ENCODE measurements at places on chromosomes 2 and 18. TPM values are rescaled to one million over a fixed set of nuclear protein-coding genes. Genes with fewer than 3 reads are reported as not detected.

Gene XIRP2
- total RNA-seq, result 298 TPM

Gene TACR1
- not detected for total RNA-seq

Gene BIRC6
- 35.7 TPM for total RNA-seq

Gene RANBP2
- 48.7 TPM for total RNA-seq

Gene MORN2
- 21.4 TPM for total RNA-seq

Gene ARHGAP25
- total RNA-seq, result 9.4 TPM

Gene ARHGAP28
- total RNA-seq, result 1.1 TPM

DNA sequence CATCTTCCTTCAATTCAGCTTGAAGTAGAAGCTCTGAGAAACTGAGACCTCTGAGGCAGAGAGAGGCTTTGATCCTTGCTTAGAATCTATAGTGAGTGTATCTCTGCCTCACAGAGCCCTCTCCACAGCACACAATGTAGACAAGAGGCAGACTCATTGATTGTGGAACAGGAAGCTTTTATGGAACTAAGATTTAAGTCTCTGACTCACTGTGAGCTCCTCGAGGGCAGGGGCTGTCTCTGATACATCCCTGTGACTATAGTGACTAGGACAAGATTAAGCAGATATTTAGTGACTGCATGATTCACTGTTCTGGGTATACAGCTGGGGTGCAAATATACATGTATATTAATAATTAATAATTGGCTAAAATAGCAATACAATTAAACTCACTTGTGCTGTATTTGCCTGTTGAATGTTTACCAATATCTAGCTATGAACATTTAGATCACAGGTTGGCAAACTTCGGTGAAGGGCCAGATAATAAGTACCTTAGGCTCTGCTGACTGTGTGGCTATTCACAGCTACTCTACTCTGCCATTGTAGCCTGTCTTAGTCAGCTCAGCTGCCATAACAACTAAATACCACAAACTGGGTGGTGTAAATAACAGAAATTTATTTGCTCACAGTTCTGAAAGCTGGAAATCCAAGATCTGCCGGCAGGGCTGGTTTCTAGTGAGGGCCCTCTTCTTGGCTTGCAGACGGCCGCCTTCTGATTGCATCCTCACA is 54.4 kb downstream of the ARHGEF4 start:
- DNase-seq, result no peak

- no peak for DNase-seq
Observed at GRCh38 chr2:168156661-168157060, 90.7 kb downstream of the STK39 start.

DNA sequence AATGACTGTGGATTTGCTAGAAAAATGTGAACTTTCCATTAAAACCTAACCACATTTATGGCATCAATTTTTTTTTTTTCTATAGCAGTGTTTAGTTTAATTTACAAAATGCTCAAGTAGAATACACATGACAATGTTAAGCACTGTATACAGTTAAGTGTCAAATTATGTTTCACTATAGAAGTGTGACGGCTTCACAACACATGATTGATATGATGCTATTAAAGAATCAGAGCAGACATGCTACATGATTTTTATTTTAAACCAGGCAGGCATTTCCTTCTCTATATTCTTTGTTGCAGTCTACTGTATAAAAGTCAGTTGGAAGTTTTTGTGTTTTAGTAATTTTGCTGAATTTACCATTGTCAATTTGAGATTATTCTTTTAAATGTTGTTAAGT is 43.6 kb downstream of the PROKR1 start:
- no peak for DNase-seq

DNA sequence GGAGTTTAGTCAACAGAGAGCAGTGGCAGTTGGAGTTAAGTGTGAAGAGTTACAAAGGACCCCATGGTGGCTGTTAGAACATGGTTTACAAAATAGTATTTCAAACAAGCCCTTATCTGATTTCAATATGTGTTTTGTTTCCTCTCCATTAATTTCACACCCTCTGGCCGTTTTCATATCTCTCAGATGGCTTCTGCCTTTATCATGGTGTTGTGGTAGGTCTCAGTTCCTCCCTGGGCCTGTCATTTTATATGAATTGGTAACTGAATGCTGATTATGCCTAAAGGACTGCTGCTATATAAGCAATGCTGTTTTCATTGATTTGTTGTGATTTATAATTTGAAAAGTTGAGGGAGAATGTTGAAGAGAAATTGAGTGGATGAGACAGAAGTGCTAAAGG is 686.7 kb downstream of the NYAP2 start:
- no peak for DNase-seq

- DNase-seq, result no peak
Observed at GRCh38 chr2:213167271-213167930, 16.0 kb upstream of the IKZF2 start.

DNA sequence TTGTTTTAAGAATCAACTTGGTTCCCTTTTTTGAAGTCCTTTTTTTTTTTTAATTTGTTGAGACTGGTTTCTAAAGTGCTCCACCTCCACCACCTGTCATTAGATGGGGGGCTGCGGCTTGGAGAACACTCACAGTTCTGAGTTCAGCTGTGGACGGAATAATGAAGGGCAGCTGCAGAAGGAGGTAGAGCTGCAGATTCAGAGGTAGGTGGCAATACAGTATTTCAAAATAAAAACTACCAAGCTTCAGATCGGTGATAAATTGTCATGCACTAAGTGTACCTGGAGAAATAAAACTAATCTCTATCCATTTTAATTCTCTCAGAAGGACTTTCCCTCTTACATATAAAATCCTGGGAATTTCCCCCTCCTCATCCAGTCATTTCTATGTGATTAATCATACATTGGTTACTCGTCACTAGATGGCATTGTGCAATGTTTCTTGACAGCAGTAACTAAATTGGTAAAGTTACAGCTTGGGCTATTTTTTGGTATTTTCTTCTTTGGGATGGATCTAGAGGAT is 81.1 kb upstream of the SLC39A10 start:
- DNase-seq, result no peak

DNA sequence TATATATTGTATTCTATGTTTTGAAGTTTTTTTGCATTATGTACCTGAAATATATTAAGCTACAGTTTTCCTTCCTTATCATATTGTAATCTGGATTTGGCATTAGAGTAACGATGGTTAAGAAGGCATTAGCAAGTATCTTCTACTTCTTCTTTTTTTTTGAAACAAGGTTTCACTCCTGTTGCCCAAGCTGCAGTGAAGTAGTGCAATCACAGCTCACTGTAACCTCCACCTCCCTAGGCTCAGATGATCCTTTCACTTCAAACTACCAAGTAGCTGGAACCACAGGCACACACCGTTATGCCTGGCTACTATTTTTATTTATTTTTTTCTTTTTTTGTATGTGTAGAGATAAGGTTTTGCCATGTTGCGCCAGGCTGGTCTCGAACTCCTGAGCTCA is 201.1 kb downstream of the ZNF804A start:
- no peak for DNase-seq

DNA sequence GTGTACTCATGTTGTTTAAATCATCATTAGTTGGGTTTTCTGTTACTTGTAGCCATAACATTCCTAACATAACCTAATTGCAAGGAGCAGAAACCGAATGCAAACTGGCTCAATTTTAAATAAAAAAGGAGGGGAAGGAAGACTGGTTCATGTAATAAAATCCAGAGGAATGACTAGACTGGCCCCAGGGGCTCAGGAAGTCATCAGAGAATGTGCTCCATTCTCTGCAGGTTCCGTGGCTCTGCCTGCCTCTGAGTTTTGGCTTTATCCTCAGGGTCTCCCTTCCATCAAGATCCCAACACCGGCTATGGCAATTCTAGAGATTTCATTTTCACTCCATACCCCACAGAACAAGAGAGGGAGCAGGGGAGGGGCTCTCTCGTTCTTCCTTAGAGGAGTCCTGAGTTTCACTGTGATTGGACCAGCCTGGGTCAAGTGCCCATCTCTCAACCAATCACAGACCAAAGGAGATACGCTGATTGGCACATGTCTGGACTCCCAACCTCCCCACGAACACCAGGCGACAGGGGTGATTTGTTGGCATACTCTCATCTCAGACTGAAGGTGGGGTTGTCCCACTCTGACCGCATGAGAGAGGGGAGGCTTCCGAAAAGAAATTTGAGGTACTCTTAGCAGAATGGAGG is 64.8 kb downstream of the NPPC start:
- no peak for DNase-seq

DNA sequence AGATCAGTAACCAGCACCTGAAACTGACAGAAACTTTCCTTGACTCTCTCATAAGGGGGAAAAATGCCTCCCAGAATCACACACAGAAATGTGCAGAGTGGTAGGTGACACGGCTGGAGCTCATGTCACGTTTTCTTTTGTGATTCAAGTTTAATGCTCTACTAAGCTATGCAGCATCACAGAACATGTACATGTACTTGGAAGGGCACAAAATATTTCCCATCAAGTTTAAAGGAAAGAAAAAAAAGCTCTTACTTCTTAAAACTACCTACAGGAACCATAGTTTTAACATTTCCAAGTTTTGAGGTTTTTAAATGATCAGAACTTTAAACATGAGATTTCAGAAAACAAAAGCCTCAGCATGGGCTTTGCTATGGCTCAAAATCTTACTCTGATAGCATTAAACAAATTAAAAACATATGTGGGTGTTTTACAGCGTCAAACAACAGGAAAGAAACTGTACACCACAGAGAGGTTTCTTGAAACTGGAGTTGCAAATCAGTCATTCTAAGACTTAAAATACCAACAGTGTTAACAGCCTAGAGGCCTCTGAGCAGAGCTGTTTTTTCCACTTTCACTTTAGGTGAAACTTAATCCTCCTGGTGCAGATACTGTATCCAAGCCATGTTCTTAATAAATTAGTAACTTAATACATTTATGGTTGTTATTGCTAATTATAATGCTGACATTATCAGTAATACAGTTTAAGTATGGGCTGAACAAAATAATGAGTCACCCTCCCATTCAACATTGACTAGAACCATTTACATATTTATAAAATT is 30.1 kb downstream of the MBP start:
- DNase-seq, result no peak

GRCh38 chr2:178892751-178893625 is 85.8 kb upstream of the TTN start:
- no peak for DNase-seq

DNA sequence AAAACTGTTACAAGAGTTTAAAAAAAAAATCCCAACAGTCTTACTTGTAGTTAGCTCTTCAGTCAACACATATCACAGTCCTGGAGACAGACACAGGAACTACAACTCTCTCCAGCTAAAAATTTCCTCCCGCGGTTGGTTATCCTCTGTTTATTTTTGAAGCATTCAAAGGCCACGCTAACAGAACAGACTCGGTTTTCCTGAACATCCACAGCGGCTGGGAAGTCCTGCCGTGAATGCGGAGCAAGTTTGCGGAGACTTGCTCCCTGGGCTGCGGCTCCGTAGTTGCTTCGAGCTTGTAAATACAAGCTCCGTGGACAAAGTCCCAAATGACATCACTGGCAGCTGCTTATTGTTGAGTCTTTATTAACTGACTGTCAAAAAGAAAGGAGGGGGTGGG is at the start of gene NCKAP5:
TSS of gene NCKAP5 (minus strand) at position 292 of the 400 bp plus-strand sequence. CDS start 50,937 bp downstream, outside the sequence.
- DNase-seq, result no peak

DNA sequence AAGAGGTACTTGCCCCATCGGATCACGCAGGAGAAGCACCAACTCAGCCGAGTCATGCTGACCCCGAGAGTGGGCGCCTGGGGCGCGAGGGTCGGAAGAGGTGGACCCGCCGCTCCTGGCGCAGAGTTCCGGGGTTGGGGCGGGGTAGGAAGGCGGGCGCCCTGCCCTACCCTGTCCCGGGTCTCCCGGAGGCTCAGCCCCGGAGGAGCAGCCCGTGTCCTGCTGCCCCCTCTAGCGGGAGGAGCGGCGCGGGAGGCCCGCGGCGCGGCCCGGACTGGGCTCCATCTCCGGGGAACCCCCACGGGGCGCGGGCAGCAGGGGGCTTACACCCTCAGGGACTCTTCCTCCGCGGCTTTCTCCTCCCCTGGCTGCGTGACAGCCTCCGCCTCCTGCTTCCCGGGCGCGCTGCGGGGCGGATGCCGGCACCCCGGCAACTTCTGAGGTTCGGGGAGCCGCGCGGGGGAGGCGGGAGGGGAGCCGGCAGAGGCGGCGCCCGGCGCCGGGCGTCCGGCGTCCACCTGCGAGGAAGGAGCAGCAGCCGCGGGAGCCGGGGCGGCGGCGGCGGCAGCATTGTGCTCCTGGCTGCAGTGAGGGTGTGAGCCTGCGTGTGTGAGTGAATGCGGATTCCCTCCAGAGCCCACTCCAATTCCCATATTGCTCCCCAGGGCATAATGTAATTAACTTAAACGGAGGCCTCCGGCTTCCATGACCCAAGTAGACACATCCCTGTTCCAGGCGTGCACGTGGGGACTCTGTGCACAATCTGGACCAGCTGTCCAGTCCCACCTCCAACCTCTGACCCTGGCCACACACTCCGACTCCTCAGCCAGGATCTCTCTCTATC is 7.6 kb upstream of the TNS1 start:
- DNase-seq, result peak; percentile 79

- no peak for DNase-seq
Observed at GRCh38 chr2:3192281-3192818, 185.3 kb downstream of the EIPR1 start.
